Chondrocyte (in vitro differentiated cells): ENCODE measurements at places on chromosomes 16 and 17. TPM values are rescaled to one million over a fixed set of nuclear protein-coding genes. Genes with fewer than 3 reads are reported as not detected.
A peak's percentile ranks its signal among the peaks of the same experiment; 100 is the strongest.

DNA sequence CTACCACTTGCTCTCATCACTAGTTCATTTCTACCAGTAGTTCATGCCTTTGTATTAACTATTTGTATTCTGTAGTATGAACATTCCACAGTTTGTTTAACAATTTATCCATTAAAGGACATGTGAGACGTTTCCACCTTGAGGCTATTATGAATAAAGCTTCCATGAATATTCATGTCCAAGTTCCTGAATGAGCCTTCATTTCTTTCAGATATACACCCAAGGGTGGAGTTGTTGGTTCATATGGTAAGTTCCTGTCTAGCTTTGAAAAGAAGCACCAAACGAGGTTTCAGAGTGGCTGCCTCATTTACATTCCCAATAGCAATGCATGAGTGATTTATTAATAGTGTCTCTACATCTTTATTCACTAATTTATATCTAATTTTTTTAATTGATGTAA is 407.8 kb upstream of the C16orf82 start:
- DNase-seq: no peak
- H3K4me3 ChIP-seq: no peak overlapping the region
- peaks cover 2% of the 10 kb centered on the region for H3K27me3 ChIP-seq
- H3K27ac ChIP-seq: no peak overlapping the region
- H3K4me1 ChIP-seq: no peaks in the 10 kb centered on the region
- no peaks in the 10 kb centered on the region for H3K36me3 ChIP-seq

GRCh38 chr16:24921229-24921628 is 75.5 kb downstream of the SLC5A11 start:
- no peaks in the 10 kb centered on the region for H3K4me1 ChIP-seq
- H3K4me3 ChIP-seq: no peak overlapping the region

DNA sequence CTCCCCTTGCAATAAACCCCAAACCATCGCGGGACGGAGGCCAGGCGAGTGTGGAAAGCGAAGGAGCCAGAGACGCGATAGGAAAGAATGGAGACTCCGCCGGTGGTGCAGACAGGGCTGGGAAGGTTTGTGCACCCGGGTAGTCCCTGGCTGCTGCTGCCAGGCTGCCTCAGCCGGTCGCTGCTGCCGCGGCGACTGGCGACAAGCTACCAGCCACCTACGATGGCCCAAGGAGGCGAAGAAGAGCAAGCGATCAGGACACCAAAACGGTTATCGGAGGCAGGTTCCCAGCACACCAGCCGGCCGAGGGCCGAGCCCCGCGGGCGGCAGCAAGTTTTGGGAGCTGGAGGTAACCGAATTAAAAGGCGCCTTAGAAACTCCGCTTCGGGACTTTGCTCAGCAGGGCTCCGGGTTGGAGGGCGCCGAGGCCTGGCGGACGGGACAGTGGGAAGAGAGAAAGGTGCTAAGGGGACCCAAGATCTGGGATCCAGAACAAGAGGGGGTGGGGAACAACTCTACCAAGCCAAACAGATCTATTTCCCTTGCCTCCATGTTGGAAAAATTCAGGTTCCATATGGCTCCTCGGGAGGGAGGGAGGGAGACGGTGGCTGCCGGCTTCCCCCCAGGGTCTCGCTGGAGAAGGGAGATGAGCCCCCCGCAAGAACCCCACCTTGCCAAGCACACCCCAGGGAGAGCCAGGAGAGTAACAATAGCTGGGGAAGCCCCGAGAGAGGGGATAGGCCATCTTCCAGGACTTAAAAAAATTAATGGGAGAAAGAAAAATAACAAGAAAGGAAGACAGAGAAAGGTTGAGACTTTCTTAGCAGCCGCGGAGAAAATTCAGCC is 9.7 kb upstream of the HOXB2 start:
- no peaks in the 10 kb centered on the region for H3K36me3 ChIP-seq
- H3K4me1 ChIP-seq: peaks cover 10% of the 10 kb centered on the region
- no peak overlapping the region for H3K27ac ChIP-seq
- no peak for DNase-seq

- H3K27ac ChIP-seq: peak overlapping the region; percentile 96
- peak overlapping the region; percentile 22 for H3K4me3 ChIP-seq
- peaks cover 11% of the 10 kb centered on the region for H3K36me3 ChIP-seq
Measured at GRCh38 chr16:20866145-20866772, 33.9 kb downstream of the DCUN1D3 start.

DNA sequence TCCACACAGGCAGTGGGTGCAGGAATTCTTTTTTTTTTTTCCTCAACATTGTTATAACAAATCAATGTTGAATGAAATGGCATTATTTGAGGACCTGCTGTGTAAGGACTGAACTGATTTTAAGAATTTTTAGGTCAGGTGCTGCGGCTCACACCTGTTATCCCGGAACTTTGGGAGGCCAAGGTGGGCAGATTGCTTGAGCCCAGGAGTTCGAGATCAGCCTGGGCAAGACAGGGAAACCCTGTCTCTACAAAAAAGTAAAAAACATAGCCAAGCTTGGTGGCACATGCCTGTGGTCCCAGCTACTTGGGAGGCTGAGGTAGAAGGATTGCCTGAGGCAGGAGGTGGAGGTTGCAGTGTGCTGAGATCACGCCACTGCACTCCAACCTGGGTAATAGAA is 12.4 kb downstream of the MPRIP start:
- peaks cover 45% of the 10 kb centered on the region for H3K4me1 ChIP-seq
- H3K36me3 ChIP-seq: no peaks in the 10 kb centered on the region
- peak overlapping the region; percentile 15 for H3K27ac ChIP-seq
- no peaks in the 10 kb centered on the region for H3K27me3 ChIP-seq
- H3K4me3 ChIP-seq: no peak overlapping the region
- DNase-seq: peak; percentile 29

DNA sequence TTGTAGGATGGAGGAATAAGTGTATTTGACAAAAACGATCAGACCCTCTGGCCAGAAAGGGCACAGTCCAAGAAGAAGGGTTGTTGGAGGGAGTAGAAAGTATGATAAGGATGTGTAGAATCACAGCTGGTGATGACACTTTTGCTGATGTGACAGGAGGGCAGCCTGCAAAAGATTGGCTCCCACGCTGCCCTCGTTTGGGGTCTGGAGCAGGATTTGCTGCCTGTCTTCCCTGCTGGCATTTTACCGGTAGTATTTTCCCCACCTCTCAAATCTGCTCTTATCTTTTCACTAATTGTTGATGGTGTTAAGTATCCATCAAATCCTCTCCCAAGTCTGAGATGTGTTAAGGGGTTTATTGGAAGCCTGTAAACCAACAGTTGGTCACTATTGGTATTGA is 208.8 kb downstream of the CCDC182 start:
- no peak overlapping the region for H3K4me3 ChIP-seq
- no peaks in the 10 kb centered on the region for H3K27me3 ChIP-seq

- no peaks in the 10 kb centered on the region for H3K36me3 ChIP-seq
- H3K4me1 ChIP-seq: peaks cover 30% of the 10 kb centered on the region
- H3K4me3 ChIP-seq: no peak overlapping the region
- DNase-seq: no peak
- no peak overlapping the region for H3K27ac ChIP-seq
- no peaks in the 10 kb centered on the region for H3K27me3 ChIP-seq
Measured at GRCh38 chr17:80517641-80518040, 27.0 kb upstream of the RPTOR start.

DNA sequence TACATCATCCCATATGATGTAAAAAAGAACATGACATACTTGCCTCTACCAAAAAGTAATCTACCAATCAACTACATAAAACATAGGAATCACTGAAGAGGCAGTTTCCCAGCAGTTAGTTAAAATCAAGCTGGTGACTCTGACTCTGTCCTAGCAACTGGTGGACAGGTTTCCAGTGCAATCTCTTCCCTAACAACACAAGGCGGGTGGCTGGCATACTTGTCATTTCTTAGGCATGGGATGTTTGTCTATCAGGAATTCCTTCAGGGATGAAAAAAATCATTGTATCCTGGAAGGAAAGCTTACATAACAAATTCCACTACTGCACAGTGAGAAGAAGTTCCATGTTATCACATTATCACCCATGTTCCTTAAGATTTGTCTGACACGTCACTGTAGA is 50.9 kb downstream of the HELZ start:
- peak overlapping the region; percentile 88 for H3K27ac ChIP-seq
- H3K27me3 ChIP-seq: no peaks in the 10 kb centered on the region
- peaks cover 8% of the 10 kb centered on the region for H3K36me3 ChIP-seq
- DNase-seq: no peak
- peaks cover 18% of the 10 kb centered on the region for H3K4me1 ChIP-seq

- H3K27me3 ChIP-seq: no peaks in the 10 kb centered on the region
- no peak for DNase-seq
- H3K4me1 ChIP-seq: peaks cover 33% of the 10 kb centered on the region
- no peak overlapping the region for H3K4me3 ChIP-seq
- H3K27ac ChIP-seq: peak overlapping the region; percentile 54
- peaks cover 25% of the 10 kb centered on the region for H3K36me3 ChIP-seq
Measured at GRCh38 chr17:81601525-81602120, 35.3 kb downstream of the NPLOC4 start.

DNA sequence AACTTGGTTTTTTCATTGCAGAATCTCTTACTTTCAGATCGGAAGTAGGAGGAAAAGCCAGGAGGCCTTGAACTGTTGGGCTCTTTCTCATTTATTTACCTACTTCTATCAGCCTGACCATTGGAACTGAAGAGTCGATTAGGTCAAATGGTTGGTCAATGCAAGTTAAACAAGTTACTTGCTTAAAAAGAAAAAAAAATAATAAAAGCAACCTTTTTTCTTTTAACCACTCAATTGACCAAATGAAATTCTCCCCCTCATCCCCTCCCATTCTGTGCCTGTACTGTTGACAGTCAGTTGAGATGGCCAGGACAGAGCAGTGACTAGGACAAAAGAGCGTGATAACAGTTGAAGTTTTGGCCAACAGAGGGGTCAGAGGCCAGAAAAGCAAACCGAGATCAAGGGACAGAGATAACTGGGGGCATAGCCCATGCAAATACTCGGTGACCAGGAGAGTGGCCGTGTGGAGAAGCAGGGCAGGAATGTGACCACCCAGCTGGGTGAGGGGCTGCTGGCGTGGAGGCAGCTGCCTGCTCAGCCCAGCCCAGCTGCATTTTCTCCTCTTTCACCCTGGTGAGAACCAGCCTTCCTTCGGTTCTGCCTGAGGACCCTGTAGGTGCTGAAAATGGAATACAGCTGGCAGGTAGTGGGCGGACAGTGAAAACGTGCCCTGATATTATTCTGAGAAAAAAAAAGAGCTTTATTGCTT is 72.2 kb downstream of the HS3ST3B1 start:
- DNase-seq: no peak
- no peak overlapping the region for H3K4me3 ChIP-seq
- H3K4me1 ChIP-seq: peaks cover 11% of the 10 kb centered on the region

DNA sequence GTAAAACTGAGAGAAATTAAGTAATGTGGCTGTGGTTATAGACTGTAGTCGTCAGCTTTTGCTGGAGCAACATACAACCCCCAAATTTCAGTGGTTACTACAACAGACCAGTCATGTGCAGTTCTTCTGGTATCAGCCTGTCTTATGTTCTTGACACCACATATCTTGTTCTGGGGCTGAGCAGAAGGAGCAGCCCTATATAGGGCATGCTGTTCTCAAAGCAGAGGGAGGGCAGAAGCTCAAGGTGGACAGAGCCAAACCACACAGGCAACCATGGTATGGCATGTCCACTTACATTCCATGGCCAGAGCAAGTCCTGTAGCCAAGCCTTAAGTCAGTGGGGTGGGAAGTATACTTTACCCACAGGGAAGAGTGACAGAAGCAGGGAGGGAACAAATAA is 7.7 kb downstream of the PRKAR1A start:
- H3K27me3 ChIP-seq: no peaks in the 10 kb centered on the region
- no peak for DNase-seq
- no peak overlapping the region for H3K4me3 ChIP-seq
- peaks cover 40% of the 10 kb centered on the region for H3K4me1 ChIP-seq
- peaks cover 39% of the 10 kb centered on the region for H3K36me3 ChIP-seq
- no peak overlapping the region for H3K27ac ChIP-seq

DNA sequence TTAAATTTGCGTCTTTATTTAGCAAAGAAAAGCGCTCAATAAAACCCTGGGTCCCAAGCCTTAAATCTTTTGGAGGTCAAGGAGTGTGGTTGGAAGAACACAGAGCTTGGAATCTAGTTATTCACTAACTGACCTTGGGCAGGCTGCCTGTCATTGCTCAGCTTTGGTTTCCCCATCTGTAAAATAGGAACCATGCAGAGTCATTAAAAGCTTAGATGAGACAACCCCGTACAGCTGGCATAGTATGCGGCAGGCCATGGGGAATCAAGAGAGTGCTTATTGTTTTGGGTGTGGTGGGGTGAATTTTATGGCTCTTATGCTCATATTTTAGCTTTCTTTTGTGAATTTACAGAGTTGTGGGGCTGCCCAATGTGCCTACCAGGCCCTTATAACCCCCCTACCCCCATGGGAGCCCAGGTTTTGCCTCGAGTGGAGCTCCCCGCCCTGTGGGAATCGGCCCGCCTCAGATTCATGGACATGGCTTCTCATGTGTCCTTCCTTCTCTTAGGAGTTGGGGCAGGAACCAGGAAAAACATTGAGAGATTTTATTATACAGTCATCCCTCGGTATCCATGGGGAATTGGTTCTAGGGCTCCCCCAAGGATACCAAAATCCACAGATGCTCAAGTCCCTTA is 113.5 kb downstream of the CLEC16A start:
- H3K4me1 ChIP-seq: peaks cover 38% of the 10 kb centered on the region
- peak overlapping the region; percentile 63 for H3K27ac ChIP-seq
- no peaks in the 10 kb centered on the region for H3K27me3 ChIP-seq
- no peak for DNase-seq
- no peak overlapping the region for H3K4me3 ChIP-seq

GRCh38 chr17:57257195-57257894 is 1.0 kb downstream of the MSI2 start:
- no peak for DNase-seq
- no peaks in the 10 kb centered on the region for H3K27me3 ChIP-seq
- no peak overlapping the region for H3K27ac ChIP-seq
- peak overlapping the region; percentile 81 for H3K4me3 ChIP-seq
- peaks cover 3% of the 10 kb centered on the region for H3K36me3 ChIP-seq

- DNase-seq: no peak
- H3K36me3 ChIP-seq: no peaks in the 10 kb centered on the region
- peaks cover 3% of the 10 kb centered on the region for H3K27me3 ChIP-seq
- no peak overlapping the region for H3K4me3 ChIP-seq
- no peaks in the 10 kb centered on the region for H3K4me1 ChIP-seq
- H3K27ac ChIP-seq: no peak overlapping the region
Measured at GRCh38 chr17:5846001-5846400, 224.2 kb upstream of the WSCD1 start.

DNA sequence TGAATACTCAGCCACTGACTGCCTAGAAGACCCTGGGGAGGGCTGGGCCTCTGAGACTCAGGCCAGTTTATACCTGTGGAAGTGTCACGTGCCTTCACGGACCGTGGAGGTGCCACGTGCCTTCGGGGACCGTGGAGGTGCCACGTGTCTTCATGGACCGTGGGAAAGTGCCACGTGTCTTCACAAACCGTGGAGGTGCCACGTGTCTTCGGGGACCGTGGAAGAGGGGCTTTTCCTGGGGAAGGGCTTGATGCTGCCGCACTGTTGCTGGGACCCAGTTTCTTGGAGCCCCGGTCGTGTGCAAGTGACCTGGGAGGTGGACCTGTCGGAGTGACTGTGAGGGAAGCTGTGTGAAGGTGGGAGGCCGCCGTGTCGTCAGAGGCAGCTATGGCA is 166.2 kb downstream of the BANP start:
- peak; percentile 76 for DNase-seq
- H3K4me1 ChIP-seq: peaks cover 37% of the 10 kb centered on the region
- H3K36me3 ChIP-seq: no peaks in the 10 kb centered on the region
- H3K27me3 ChIP-seq: no peaks in the 10 kb centered on the region

DCTN5 gene
- total RNA-seq: 65.9 to 69.8 TPM (median 68.0 TPM) in 3 replicates

KRT39 gene
- total RNA-seq: not detected in 3 replicates

RBL2 gene
- total RNA-seq: 28.5 to 40.4 TPM (median 29.2 TPM) in 3 replicates

GRB7 gene
- total RNA-seq: 0.46 to 0.68 TPM in 2 of 3 replicates, not detected in the other

TEKT5 gene
- not detected in 3 replicates for total RNA-seq

PLEKHH3 gene
- total RNA-seq: 23.7 to 41.5 TPM (median 38.7 TPM) in 3 replicates
